ENCODE measurements at places on chromosomes 7 and 10.
A peak's percentile ranks its signal among the peaks of the same experiment; 100 is the strongest.

GRCh38 chr10:7192831-7193361 lies 217.9 kb downstream of the SFMBT2 start:
- peak; percentile 42 for DNase-seq

- no peak for DNase-seq
Observed at GRCh38 chr7:14902589-14903067, at the start of gene DGKB. DGKB (minus strand) TSS chr7:14902751.

DNA sequence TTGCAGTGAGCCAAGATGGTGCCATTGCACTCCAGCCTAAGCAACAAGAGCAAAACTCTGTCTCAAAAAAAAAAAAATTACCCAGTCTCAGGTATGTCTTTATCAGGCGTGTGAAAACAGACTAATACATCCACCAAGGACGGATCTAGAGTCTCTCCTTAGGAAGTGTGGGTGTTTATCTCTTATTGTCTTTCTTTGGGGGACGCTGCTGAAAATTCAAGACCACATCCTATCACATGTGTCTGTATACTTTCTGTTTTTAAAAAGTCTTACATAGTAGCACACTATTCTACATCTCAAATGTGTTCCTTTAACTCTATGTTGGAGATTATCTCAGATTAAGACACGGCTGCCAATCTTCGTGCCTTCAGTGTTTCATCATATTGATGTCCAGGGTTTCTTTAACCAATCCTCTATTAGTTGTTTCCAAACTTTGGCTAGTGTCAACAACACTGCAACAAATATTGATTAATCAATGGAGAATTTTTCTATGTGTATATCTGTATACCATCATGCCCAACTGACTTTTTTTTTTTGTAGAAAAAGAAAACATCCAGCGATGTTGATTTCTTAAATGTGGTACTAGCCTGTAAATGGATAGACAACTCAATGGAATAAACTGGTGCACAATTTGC lies 92.3 kb upstream of the KDM7A start:
- no peak for DNase-seq

GRCh38 chr7:125118444-125118843 lies 188.8 kb upstream of the POT1 start:
- no peak for DNase-seq

- DNase-seq, result no peak
Observed at GRCh38 chr7:636396-636795, 90.1 kb upstream of the DNAAF5 start.

- no peak for DNase-seq
Observed at GRCh38 chr10:49076741-49077521, 38.4 kb downstream of the VSTM4 start.

GRCh38 chr7:88003581-88003980 lies 69.5 kb downstream of the ADAM22 start:
- DNase-seq, result no peak

DNA sequence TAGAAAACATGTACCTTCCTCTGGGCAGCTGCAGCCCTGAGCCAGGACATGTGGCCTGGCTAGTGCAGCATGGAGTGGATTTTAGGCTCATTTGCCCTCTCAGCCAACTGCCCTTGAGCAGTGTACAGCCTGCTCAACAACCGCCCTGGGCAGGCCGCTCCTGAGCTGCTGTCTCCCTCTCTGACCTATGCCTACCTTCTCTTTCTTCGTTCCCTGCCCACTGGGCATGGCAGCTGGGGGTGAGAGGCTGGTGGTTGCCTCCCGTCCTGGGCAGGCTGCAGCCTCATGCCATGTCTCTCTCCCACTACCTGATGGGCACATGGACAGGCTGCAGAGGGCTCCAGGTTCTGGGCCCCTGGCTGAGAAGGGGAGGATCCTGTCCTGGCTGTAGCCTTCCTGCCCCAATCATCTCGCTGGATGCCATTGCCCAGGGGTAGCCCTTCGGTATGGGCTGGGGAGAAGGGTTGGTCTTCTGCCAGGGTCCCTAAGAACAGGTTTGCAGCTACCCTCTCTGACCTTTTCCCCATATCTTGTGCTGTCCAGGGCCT lies 97.3 kb downstream of the NEURL1 start:
- no peak for DNase-seq

GRCh38 chr7:151110941-151111645 lies 24.8 kb downstream of the AGAP3 start:
- DNase-seq, result peak; percentile 63

- no peak for DNase-seq
Observed at GRCh38 chr7:99155211-99155610, 11.3 kb upstream of the SMURF1 start.

- no peak for DNase-seq
Observed at GRCh38 chr7:31896925-31897324, 173.3 kb downstream of the PDE1C start.

DNA sequence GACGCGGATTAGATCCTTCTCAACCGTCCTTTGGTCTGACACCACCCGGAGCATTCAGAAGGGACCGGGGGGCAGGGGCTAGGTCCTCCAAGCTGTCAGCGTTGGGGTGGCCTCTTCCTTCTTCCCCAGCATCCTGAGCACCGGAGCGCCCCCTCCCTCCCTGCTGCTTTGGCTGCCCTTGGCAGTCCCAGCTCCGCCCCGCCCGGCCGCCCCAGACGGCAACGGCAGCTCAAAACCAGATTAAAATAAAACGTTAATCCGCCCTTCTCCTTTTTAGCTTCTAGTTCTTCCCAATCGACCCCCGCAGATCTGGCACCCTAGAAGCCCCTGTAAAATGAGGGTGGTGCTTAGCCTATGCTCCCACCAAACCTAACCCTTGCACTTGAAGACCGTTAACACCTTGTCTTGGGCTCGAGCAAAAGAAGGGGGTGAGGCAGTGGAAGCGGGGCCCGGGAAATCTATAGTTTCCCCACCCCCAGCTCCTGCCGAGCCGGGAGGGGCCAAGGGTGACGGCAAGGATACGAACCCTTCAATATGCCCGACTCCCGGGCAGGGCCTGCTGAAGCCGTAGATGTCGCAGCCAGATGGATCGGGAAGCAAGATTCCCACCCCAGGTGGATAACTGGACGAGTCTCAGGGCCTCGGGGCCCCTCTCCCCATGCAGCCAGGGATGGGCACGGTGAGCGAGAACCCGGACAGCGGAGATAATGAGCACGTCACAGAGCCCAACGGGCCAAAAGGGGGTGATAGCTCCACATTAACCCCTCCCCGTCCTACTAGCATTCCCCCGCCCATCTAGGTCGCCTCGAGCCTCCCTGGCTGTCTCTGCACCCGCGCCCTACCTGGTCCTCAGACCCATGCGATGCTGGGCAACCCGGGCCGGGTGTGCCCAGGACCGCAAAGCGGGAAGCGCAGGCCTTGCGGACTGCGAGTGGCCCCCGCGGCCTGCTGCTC lies 169.7 kb downstream of the NRF1 start:
- DNase-seq, result no peak
